Left lobe of liver (tissue), 2 donors: ENCODE measurements at places on chromosomes 4 and X.

DNA sequence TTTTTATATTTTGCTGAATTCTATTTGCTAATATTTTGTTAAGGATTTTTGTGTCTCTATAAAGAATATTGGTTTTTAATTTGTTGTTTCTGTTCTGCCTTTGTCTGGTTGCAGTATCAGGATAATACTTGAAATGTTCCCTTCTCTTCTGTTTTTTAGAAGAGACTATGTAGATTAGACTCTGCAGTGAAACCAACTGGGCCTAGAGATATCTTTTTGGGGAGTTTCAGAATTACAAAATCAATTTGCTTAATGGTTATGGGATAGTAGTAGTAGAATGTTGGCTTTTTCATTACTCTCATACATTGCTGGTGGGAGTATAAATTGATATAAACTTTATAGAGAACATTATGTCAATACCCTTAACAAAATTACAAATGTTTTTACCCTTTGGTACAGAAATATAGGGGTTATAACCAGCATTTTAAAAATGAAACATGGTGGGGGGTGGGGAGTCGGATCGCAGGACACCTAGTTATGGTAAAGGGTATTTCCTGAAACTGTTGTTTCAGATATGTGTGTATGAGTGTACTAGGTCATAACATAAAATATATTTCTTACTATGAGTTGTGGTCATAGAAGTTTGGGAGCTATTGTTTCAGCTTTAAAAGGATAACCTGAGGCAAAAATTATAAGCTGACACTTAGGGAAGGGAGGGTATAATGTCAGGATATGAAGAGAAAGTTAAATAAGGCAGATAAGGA lies 29.0 kb downstream of the CLOCK start:
- no peak for DNase-seq

DNA sequence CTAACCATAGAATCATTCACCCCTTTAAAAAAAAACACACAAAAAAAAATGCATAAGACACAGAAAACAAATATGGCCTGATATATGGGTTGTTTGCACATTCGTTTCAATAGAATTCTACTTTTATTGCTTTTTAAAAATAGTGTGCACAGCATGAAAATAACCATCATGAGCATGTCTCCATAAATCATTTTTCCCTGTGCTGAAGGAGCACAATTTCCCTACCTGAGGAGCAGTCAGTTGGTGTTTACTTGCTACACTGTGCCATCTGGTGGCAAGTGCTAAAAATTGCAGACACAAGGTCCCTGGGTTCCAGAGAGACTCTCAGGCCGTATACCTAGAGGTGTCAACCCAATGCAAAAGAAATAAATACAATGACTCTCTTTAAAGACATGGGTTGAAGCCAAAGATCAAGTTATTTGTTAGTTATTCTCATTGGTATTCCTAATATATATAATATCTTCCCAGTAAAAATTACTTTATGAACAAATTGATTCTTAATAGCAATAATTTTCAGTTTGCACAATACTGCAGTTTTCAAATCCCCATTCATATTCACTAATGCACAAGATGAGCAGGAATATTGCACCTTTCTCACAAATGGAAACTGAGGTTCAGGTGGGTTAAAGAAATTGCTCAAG lies 551.4 kb downstream of the IQCM start:
- DNase-seq, result peak; percentile 46

DNA sequence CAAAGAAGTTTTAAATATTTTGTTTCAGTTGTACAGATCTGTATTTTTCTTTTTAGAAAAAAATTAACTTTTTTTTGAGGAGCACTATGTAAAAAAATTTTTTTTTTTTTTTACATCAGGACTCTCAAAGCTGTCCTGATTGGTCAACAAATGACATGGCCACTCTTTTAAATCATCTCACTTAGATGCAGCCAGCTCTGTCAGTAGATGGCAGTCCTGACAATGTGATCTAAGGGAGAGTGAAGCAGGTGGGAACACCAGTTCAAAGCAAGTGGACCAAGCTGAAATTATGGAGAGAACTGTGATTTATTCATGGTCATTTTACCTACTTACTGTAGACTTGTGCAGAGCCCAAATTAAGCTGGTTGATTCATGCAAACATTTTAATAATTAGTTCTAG lies 174.7 kb upstream of the GPRIN3 start:
- DNase-seq, result no peak

DNA sequence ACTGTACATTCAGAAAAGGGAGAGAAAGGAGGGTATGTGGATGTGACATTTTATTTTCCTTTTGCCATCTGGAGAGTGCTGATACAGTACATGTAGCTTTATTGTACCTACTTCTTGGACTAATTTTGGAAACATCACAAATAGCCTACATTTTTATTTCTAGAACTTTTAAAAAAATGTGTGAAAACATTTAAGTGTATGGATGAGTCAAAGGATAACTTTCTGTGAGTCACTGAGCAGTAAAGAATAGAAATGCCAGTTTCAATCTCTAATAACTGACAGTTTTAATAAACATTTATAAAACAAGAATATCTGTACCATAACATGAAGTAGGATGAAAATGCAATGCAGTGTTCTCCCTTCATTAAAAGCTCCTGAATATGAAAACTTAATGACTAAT lies 374.4 kb upstream of the NWD2 start:
- DNase-seq, result no peak

GRCh38 chr4:107069049-107069448 lies 32.9 kb upstream of the DKK2 start:
- DNase-seq, result no peak

DNA sequence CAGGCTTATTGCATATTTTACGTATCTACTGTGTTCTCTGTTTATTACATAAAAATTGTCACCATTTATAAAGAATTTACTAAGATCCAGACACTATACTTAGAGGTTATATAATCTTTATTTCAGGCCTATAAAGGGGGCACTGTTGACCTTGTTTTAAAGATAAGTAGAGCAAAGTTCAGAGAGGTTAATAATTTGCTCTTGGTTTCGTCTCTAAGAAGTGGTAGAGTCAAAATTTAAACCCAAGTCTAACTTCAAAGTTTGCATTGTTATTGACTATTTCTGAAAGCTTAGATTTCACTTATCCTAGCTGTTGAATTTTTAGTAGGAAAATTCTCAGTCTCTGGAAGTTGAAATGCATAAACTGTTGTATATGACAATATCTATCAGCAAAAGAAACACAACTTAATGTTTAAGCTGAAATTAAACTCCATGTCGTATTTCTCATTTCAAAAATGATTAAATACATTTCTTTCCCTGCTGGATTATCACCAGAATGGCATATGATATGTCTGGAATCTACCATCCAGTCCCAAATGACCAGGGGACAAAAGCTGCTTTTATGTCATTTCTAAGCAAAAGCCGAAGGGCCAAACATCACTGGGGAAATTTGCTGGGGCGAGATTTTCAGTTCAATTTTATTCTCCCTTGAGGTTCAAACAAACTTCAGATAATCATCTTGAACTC lies 138.4 kb downstream of the SLC7A11 start:
- DNase-seq, result no peak

DNA sequence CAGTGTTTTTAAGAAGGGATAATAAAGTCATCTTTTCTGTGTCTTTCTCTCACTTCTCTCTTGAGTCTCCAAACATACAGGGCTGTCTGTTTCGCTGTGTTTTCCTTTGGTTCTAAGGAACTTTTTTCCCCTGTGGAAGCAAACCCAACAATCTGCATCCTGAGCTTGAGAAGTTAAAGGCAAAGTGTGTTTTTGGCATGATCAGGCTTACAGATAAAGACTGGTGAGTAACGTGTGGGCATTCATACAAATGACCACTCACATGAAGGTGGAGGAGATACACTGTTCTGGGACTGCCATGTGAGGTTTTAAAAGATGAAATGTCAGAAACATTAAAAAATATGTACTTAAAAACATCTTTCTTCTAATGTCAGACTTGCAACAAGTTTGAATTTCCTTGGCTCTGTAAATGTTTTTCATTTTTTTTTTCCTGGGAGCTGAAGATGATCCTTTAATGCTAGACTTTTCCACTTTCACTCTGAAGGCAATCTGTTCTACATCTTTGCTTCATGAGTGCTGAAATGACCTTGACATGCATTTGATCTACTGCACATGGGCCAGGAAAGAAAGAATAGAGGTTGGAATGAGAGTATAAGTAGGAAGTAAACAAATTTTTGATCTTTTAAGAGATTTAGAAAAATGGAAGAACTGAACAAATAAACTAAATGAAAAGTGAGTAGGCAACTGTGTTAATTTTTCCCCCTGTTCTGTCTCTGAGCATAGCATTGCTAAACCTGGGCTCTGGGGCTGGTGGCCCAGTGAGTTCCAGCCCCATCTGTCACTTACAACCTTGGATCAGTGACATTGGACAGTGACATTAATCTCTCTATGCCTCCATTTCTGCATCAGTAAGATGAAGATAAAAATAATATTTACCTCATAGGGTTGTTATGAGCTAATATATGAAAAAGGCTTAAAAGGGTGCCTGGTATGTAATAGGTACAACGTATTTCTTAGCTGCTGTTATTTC lies 151.1 kb upstream of the TBC1D9 start:
- DNase-seq, result no peak

DNA sequence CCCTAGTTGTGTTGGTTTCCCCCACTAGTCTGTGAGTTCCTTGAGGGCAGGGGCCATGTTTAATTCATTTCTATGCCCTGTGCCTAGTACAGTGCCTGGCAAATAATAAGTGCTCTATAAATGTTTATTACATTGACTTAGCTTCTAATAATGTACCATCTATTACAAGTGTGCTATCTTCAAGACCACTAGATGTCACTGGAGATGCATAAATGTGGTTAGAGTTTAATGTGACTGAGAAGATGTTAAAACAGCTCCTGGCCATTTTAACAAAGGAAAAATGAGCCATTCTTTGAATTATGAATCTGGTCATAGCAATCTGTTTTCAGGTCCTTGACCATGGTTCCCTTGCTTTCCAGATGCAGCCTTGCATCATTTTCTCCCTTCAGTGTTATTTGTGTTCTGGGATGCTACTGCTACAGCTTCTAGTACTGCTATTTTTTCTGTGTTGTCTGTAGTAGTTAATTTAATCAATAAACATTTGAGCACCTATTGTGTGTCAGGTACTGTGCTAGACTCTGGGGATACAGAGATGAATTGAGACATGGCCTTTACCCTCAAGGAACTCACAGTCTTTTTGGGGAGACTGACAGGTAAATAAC lies 43.2 kb downstream of the SLC9A6 start:
- no peak for DNase-seq

DNA sequence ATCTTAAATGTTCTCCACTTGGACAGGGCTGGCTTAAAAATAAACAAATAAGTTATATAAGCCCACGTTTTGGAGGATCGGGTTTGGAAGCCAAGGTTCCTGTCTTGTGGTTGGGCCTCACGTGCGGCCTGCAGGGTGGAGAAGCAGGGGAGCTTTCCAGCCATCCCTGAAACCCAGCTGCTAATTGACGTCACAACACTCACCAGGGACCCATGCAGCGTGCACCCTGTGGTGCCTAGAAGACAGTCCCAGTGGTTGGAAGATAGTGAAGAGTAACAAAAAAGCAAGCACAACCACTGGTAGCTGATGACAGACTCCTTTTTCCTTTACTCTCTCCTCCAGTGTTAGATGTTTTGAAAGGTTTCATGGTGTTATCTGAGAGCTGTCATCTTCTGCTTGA lies 142.0 kb upstream of the RBPJ start:
- no peak for DNase-seq

- DNase-seq, result no peak
These were observed 12.2 kb upstream of the TNIP3 start for GRCh38 chr4:121176082-121176934.

DNA sequence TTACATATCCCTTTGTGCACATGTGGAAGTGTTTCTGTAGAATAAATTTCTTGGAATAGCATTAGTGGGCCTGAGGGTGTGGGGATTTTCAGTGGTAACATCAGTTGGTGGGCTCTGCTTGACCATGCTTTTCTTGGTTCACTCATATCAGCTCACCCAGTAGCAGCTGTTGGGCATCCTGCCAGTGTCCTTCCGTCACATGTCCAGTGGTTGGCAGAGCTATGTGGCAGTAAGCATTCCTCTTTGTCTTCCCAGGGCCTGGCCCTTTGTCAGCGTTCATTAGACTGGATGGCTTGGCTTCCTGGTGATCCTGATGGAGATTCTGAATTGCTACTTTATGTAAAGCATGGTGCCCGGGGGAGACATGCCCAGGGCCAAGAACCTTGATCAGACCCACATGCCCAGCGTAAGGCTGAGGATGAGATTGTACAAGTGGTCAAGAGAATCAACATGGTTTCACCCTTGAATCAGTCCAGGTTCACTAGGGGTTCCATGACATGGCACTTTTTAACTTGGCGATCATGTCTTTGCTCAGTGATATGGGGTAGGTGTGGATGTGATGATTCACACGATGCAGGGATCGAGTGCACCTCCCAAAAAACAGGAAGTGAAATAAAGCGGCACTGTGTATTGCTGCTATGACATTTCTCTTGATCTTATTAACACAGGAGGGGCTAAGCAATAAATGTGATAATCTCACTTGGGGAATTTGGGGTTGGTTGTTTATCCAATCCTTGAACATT lies 72.1 kb upstream of the IGFBP7 start:
- DNase-seq, result no peak

DNA sequence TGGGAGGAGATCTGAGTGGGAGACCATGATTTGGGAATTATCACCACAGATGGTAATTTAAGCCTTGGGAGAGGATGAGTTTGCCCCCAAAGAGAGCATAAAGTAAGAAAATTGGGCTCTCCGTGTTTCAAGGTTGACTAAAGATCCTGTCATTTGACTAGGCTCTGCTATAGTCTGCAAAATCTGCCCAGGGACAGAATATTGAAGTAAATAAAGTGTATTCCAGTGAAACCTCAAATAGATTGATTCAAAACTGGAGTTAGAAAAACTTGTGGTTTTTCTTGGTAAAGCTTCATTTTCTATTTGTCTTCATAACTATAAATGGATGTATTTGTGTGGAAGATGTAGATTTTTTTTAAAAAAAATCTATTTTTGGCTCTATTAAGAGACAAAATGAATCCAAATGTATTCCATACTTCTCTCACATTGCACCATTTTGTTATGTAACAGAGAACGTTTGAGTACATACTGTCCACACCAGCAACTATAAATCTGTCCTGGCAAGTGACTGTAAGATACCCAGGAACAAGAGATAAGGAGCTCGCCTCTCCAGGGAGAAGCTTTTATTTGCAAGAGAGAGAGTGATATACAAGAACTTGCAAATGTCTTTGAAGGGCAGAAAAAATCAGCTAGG lies 170.2 kb downstream of the CBR4 start:
- no peak for DNase-seq

GRCh38 chrX:45749375-45749774 lies 548.7 kb upstream of the DIPK2B start:
- no peak for DNase-seq
